ENCODE measurements at places on chromosomes 16 and 17.

- no peak for DNase-seq
Measured at GRCh38 chr17:55116440-55116914, 147.9 kb downstream of the STXBP4 start.

- DNase-seq: no peak
Measured at GRCh38 chr17:57666946-57667345, 78.2 kb downstream of the CCDC182 start.

DNA sequence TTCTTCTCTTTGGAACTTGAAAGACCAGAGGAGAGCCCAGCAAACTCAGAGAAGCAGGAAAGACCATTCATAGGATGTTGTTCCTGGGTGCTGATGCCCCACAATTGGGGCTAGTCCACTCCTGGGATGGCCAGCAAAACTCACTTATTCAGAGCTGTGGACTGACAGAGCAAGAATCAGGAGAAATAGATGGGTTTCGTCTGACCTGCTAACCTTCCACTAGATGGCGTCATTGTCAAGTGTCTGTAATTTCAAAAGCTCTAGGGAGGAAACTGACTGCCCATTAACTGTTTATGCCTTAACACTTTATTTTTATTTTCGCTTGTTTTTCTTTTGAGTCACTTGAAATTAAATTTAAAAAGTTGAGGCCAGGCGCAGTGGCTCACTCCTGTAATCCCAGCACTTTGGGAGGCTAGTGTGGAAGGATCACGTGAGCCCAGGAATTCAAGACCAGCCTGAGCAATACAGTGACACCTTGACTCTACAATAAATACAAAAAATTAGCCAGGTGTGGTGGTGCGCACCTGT, 28.7 kb upstream of the MILR1 start:
- no peak for DNase-seq

- DNase-seq: no peak
Measured at GRCh38 chr17:50107790-50108414, 12.8 kb downstream of the PDK2 start.

DNA sequence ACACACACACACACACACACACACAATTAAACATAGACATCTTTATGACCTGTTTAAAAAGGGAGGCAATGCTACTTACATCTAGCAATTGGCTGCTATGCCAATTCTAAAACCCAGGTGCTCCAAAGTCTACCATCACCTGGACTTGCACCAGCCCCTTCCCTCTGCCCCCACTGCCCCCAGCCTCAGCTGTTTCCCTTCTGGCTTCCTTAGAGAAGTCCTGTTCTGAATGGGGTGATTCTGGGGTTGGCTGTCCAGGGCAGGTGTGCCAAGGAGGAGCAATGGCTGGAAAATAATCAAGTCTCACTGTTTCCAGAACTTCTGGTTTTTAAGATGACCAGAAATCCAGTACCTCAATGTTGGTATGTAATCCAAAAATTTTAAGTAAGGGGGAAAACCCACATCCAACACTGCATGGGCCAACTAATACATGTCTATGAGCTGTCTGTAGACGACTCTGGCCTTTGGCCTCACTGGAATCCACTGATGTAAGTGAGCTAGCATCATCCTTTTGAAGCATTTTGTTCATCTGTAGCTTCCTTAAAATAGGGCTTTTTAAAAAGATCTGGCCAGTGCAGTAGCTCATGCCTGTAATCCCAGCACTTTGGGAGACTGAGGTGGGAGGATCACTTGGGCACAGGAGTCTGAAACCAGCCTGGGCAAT, 2.1 kb downstream of the IFT20 start:
- no peak for DNase-seq

DNA sequence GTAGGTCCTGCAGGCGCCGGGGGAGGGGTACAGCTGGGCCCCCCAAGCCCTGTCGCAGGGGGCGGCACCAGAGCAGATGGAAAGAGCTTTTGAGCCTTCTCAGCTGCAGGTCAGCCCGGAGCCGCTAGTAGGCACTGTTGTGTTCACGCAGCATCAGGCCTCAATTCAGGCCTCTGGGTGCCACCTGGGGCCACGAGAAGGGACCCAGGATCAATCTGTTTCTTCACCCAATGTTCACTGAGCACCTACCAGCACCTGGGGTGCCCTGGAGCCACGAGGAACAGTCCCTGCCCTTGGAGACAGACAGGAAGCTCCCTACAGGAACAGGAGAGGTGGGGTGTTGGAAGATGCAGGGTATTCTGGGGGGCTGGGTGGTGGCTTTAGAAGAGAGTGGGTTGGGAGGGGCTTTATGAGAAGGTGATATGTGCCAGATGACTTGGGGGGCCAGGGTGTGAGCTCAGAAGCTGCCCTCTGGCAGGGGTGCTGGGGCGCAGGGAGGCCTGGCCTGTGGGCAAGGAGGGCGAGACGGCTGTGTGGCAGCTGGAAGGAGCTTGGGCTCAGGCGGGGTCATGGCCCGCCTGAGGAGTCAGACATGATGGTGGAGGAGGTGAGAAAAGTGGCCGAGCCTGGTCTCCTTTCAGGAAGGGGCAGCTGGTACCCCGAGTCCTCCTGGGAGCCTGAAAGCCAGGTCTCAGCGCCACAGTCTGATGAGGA, 121.9 kb upstream of the GSE1 start:
- DNase-seq: no peak

DNA sequence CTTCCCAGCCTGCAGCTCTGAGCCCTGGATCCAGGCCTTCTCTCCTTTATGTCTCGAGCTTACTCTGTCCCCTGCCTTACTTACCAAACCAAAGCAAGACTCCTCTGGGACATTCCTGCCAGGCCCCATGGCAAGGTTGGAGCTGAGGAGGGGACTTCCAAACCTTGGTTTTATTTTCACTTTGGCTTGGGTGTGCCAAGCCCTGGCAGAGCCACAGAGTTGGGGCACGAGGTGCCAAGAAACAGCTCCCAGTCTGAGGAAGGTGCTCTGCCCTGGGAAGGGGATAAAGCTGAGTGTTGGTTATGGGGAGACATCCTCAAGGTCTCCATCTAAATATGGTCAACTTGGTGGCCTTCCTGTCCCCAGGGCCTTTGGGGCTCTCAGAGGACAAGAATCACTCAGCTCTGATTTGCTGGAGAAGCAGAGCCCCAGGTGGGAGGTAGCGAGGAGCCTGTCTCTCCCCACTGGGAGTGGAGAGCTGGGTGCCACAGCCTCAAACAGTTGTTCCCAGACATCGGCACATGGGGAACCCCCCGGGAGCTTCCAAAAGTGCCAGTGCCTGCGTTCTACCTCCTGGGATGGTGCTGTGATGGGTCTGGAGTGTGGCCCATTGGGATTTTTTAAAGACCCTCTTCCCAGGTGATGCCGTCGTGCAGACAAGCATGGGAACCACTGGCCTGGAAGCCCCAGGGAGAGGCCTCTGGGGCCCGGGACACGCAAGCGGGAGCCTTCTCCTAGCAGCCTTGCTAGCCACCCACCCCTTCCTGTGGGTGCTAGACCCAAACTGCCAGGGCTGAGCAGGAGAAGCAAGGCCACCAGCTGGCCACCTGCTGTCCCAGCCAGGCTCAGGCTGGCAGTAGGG, 10.3 kb downstream of the NLRC5 start:
- DNase-seq: no peak

- no peak for DNase-seq
Measured at GRCh38 chr16:75102595-75102994, 14.0 kb downstream of the LDHD start.

DNA sequence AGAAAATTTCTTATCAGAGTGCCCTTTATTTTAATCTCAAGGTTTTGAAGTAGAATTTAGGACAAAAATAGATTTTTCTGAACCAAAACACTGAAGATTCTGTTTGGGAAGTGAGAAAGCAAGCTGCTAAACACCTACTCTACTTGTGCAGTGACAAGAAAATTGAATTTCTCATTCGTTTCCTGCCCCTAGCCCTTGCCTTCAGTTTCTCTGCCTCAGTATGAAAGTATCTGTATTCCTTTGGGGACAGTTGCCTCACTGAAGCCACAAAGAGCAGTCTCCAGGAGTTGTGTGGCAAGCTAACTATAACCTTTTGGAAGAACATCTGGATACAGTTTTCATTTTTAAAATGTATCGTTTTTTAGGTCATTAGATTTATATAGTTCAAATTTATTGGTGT, 19.7 kb downstream of the MOSMO start:
- DNase-seq: no peak

DNA sequence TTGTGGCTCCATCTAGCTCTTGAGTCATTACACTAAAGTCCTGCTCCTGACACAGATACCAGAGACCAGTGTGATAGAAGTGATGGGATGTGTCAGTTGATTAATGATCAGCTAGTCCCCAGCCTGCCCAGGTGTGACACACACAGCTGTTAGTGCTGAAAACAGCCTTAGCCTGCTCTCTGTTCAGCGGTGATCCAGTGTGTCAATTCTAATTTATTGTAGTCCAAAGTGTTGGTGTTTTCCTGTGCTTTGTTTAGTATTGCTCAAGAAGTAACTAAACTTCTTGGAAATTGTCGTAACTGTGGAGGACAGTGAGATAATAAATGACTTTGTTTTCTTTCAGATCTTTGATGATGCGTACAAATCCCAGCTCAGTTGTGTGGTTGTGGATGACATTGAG, 92.3 kb downstream of the WNT3 start:
- DNase-seq: no peak

DNA sequence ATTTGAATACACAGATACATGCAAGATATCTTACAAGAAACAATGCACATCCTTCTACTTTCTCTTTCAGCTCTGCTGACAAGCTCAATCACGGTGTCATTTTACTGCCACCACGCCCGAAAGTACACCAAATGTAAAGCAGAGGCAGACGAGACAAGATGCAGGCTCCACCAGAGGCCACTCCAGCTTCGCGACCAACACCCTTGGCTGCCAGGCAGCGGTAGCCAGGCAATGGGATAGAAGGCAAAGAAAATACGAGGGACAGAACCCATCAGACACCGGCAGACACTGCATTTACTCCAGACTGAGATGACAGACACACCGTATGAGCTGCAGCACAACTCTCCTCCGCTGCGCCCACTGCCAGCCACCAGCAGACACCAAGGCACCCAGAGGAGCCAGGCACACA, 41.0 kb downstream of the USP22 start:
- DNase-seq: no peak

GRCh38 chr17:31820691-31821435, 38.2 kb downstream of the COPRS start:
- no peak for DNase-seq

DNA sequence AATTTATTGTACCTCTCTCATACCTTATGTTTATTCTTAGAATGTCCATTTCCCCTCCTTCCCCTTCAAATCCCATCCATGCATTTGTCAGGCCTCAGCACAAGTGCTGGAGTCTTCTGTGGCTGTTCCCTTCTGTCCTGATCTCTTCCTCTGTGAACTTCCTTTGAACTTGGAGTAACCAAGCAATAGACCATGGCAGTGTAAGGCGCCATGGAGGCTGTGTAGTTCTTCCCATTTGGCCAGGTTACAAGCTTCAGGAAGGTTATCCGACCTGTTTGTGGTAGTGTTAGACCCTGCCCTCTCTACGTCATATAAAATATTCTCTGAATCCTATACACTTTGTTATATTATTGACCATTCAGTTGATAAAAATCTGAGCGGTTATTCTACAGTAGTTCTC, 28.6 kb downstream of the MAP2K6 start:
- no peak for DNase-seq

GRCh38 chr16:9683677-9684076, 498.6 kb downstream of the GRIN2A start:
- DNase-seq: no peak

- DNase-seq: peak; percentile 15
Measured at GRCh38 chr17:77140878-77141767, at the start of gene SEC14L1. TSS of gene SEC14L1 (plus strand) at chr17:77140969. CDS start at chr17:77143597, 2,628 bp downstream.

DNA sequence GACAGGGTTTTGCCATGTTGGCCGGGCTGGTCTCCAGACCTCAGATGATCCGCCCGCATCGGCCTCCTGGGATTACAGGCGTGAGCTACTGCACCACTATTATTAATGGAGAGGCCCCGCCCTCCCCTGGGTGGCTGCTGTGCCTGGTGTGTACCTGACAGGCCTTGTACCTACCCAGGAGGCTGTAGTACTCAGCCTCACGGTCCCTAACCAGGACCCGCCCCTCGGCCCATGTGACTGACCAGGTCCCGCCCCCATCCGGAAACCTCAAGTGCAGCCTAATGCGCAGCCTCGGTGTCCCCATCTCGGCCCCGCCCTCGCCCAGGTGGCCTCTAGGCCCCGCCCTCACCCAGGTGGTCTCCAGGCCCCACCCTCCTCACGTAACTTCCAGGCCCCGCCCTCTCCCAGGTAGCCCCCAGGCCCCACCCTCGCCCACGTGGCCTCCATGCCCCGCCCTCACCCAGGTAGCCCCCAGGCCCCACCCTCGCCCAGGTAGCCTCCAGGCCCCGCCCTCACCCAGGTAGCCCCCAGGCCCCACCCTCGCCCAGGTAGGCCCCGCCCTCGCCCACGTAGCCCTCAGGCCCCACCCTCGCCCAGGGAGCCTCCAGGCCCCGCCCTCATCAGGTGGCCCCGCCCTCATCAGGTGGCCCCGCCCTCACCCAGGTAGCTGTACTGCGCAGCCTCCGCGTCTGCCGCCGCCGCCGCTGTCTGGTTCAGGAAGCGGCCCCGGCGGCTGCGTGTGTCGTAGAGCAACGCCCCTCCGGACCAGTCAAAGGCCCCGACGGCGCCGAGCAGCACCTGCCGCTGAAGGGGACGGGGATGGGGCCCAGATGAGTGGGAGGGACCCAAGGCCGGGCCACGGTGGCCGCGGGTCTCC, 31.0 kb downstream of the HASPIN start:
- peak; percentile 61 for DNase-seq

DNA sequence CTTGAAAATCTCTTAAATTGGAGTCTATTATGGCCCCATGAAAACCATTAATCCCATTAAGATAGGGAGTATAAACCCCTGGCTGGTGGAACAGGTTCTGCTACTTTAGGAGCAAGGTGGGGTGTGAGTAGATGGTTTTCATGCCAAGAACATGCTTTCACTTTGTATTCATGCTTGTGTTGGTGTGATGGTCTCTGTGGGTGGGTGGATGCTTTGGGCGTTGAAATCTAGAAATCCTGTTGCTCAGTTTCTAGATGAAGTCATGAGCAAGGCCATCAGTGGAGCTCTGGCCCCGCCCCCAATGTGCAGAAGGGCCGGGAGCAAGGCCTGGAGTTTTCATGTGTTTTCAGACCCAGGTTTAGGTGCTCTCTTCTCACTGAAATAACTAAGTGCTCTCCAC, 20.1 kb downstream of the PLD6 start:
- DNase-seq: no peak

DNA sequence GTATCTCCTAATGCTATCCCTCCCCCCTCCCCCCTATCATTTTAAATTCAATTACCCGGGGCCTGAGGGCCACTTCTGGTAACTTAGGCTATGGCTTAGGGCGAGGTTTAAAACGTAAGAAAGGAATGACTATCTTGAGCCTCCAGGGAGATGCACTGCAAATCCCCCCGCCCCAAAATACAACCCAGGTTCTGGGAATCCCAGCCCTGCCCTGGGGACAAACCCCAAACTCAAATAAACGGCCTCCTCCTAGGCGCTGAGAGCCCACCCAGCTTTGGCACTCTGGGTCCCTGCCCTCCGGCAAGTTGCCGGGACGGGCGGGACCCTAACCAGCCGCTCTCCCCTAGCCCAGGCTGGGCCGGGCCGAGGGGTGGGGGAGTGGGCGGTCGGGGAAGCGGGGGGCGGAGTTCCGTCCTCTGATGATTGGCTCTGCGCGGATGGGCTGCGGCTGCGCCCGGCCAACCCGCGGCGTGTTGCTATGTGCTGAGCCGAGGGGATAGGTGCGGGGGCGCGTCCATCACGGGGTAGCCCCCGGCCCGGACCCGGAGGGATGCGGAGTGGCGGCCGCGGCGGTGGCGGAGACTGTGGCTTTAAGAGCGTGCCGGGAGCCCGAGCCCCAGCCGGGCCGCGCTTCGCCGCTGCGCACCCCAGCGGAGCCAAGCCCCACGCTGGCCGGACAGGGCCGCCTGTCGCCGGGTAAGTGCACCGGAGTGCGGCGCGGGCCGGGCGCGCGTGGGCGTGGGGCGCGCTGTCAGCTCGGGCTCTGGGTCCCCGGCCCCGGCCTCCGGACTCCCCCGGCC, at the start of gene YPEL2:
TSS of gene YPEL2 (plus strand) at position 527 of the 800 bp plus-strand sequence. CDS start 21,755 bp downstream, outside the sequence.
- DNase-seq: peak; percentile 70

GRCh38 chr16:57382535-57383275, 10.4 kb downstream of the CX3CL1 start:
- no peak for DNase-seq

All from stimulated activated CD8-positive, alpha-beta memory T cell treated with anti-CD3 and anti-CD28 coated beads, Interleukin-7, amount 100 ng/mL, for 4 hours (primary cell).